NCI-H69 (cell line): ENCODE measurements at places on chromosomes 4 and X.

DNA sequence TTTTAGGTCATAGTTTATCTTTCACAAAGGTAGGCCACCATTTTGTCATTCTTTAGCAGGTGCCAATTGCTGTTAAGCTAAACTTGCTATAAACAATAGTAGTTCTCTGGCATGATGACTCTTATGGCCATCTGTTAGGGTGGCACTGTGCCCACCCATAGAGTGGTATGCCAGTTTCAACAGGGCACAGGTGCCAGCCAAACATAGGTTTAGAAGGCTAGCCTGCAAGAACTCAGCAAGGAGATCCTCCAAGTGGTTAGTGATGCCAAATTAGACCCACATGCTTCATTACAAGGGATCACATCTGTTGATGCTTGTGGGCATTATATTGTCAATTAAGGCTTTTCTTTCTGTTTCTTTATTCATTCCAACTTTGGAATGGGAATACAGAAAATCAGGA, 204.5 kb downstream of the FMR1NB start:
- peak; percentile 7 for DNase-seq

- no peak for DNase-seq
Measured at GRCh38 chrX:10516781-10517322, 103.5 kb downstream of the MID1 start.

DNA sequence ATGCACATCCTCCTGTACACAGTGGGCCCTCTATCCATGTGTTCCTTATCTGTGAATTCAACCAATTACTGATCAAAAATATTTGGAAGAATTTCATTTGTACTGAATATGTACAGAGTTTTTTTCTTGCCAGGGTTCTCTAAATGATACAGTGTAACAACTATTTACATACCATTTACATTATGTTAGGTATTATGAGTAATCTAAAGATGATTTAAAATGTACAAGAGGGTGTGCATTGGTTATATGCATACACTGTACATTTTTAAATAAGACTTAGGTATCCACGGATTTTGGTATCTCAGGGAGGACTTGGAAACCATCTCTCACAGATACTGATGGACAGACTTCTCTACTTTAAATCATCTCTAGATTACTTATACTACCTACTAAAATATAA, 1333.9 kb downstream of the PCDH18 start:
- no peak for DNase-seq

- DNase-seq: no peak
Measured at GRCh38 chr4:1299301-1299860, 9.7 kb downstream of the MAEA start.
